GM12864 (cell line): ENCODE measurements at places on chromosomes 2 and 18.

DNA sequence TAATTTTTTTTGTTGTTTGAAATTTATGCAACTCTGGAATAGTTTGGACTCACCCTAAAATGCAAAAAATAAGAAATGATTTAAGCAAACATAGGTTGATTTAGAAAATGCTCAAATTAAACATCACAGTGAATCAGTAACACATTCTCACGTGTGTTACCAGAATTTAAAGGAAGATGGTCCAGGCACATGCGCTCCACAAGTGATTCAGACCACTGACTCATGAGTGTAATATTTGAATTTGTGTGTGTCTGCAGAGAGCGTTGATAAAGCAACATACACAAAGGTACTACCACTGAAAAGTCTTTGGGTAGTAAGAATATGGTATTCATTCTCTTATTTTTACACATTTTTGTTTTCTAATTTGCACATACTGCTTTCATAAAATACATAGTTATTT lies 7.9 kb downstream of the SS18 start:
- DNase-seq = no peak

- no peak for DNase-seq
Measured at GRCh38 chr18:36811430-36811829, 17.4 kb downstream of the TPGS2 start.

DNA sequence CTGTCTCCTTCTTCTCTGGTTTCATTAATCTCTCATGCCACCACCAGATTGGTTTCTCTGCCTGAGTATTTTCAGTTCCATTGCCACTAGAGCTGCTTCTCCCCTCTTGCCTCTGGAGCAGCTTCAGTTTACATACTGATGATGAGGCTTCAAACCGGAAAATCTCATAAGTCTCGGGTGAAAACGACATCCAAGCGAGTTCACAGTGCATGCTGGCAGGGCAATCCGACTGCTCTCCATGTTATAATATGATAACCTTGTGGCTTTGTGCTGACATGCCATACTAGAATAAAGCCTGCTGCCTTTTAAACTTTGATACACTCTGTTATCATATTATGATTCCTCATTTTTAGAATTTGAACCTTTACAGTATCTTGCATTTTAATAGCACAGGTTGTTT lies 153.5 kb downstream of the PRPF40A start:
- DNase-seq = no peak

DNA sequence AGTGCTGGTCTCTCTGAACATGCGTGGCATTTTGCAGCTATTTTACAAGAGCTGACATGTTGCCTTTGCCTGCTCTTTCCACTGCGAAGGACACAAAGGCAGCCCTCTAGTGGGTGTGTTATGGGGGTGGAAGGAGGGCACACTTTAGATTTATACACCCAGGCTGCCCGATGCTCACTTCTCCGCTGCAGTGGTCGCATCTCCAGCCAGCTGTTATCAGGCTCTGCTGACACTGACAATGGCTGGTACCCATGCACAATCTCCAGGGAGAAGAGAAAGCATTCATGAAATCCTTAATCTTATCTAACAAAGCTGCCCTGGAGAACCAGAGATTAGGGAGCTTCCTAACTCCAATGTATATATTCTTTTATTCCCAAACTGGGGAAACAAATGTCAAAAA lies 113.5 kb downstream of the EPHA4 start:
- no peak for DNase-seq

GRCh38 chr2:12334412-12334966 lies 382.2 kb upstream of the TRIB2 start:
- no peak for DNase-seq
